ENCODE measurements at places on chromosomes 12 and 14.

GRCh38 chr14:30656190-30656632 lies 34.1 kb downstream of the SCFD1 start:
- DNase-seq, result peak; percentile 29

DNA sequence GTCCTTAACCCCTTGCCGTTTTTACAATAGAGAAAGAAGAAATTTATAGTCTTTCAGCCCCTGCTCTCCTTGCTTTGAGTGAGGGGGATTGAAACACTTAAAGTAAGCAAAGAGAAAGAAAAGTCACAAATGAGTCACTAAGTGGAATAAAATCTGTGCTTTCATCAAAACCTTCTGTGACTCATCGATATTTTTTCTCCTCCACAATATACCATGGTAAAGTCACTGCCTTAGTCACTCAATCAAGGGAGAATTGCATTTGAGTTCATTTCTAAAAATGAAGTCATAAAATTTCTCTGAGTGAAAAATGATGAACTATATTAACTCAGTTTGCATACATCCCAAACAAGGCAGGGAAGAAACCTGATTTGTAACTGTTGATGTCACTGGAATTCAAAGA lies 470.3 kb downstream of the FOXG1 start:
- no peak for DNase-seq

DNA sequence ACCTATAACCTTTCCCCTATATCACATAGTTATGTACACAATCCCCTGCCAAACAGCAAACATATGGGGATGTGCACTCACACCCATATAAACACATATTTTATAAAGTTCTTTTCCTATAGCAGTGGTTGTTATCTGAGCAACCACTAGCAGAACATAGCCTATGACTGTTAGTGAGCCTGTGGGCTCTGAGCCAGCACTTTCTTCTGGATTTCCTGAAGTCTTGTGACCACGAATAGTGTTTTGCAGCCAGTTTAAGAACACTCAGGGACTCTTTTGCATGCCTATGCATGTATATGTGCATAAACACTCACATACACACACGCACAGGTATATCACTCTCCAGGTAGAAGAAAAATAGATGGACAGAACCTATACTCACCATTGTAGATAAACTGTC lies 17.1 kb downstream of the TESPA1 start:
- no peak for DNase-seq

GRCh38 chr14:77249286-77249685 lies 21.7 kb downstream of the NGB start:
- no peak for DNase-seq

- no peak for DNase-seq
Measured at GRCh38 chr12:58341791-58342190, 400.4 kb downstream of the ATP23 start.

DNA sequence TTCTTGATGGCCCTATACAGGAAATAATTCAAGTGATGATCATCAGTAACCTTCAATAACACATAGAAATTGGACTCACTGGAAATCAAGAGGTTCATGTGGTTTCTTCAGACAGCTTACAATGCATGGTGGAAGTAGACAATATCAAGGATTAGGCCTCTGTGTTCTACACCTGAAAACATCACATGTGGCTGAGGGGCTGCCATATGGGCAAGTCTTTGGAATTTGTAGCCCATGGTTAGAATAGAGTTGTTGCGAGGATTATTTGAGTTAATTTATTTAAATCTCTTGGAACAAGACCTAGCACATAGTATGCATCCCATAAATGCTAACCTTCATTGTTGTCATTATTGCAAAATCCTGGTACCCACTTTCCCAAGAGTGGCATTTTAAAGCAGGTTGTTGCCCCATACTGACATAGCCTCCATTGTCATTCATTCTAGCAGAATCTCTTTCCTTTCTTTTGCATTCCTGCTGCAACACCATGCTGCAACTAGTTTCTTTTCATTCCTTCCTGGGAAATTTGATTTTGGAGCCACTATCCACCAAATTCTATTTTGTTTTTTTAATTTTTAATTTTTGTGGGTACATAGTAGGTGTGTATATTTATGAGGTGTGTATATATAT lies 352.7 kb upstream of the NAV3 start:
- DNase-seq, result no peak

DNA sequence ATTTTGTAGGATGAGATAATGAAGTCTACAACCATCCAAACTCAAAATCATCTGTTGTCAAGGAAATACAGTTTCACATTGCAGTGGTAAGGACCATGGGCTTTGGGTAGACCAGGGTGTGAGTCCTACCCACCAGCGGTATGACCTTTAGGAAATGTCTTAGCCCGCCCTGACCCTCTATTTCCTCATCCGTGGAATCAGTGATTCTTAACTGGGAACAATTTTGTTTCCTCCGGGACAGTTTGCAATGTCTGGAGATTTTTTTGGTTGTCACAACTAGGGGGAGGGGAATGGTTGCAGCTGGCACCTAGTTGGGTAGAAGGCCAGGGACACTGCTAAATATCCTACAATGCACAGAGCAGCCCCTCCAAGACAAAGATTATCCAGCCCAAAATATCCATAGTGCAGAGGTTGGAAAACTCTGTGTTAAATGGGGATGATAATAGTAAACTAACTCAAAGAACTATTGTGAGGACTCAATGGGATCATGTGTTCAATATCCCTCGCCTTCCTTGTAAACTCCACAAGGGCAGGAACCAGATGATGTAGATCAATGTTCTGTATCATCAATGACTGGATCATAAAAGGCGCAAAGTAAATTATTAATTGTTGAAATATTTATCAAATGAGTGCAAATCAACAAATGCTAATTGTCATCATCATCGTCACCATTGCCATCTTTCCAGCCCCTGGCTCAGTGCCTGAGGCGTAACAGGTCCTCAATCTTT lies 15.7 kb upstream of the IFT81 start:
- no peak for DNase-seq

GRCh38 chr14:100302616-100303015 lies 3.6 kb downstream of the SLC25A29 start:
- DNase-seq, result no peak

DNA sequence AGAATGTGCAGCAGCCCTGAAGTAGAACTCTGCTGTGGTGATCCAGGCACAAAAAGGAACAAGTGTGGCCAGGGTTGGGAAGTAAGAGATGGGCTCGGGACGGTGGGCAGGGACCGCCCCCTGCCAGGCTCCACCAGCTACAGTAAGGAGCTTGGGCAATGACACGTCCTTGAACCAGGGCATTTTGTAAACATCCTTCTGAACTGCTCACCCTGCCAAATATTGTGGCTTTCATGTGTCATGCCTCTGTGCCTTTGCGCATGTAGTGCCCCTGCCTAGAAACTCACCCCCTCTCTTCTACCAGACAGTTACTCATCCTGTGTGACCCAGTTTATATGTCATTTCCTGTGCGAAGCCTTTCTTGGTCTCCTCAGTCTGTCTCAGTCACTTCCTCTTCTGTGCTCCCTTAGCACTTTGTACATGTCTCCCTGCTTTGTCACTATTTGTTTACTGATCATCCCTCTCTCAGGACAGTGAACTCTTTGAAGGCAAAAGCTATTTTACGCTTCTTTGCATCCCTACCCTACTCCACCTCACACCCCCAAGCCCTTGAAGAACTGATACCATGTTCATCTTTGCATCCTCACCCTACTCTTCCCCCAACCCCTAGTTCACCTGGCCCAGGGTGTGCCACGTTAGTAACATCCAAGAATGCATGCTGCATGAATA lies 108.9 kb upstream of the PLEKHG7 start:
- no peak for DNase-seq

DNA sequence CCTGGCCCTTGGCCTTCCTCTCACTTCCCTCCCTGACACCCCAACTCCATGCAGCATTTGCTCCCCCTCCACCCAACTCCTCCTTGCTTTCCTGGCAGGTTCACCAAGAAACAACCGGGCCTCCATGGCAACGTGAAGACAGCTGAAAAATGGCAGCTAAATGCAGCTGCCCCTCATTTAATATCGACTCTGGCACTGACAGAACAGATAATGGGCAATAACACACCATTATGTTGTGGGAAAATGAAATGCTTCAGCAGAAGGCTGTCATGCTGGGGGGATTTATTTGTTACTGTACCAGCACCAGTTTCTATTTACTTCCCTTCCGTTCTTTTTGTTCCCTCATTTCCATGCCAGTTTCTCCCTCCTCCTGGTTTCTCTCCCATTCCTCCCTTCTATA lies 440.8 kb downstream of the NRXN3 start:
- DNase-seq, result peak; percentile 69

GRCh38 chr12:131452444-131452860 lies 258.4 kb upstream of the SFSWAP start:
- no peak for DNase-seq

DNA sequence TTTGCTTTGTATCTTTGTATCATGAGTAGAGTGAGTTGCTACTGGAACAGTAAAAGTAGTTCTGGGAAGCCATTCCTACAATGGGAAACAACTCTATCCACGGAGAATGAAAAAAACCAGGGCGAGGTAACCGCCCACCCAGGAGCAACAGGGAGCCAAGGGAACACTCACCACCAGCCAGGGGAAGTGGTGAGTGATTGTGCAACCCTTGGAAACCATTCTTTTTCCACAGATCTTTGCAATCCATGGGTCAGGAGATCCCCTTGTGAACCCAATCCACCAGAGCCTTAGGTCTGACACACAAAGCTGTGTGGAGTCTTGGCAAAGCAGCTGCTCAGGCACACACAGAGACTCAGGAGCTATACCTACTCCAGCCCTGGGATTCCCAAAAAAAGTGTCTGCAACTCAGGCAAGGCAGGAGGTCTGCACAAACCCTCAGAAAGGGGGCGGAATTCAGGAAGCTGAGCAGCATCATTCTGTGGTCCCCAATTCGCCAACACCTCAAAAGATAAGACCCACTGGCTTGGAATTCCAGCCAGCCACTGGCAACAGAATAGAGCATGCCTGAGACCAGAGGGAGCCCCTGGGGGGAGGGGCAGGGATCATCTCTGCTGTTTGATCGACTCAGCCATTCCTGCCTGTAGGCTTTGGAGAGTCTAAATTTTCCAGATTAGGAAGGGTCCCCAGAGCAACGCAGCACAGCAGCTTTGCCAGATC lies 52.1 kb upstream of the PPFIA2 start:
- DNase-seq, result no peak

DNA sequence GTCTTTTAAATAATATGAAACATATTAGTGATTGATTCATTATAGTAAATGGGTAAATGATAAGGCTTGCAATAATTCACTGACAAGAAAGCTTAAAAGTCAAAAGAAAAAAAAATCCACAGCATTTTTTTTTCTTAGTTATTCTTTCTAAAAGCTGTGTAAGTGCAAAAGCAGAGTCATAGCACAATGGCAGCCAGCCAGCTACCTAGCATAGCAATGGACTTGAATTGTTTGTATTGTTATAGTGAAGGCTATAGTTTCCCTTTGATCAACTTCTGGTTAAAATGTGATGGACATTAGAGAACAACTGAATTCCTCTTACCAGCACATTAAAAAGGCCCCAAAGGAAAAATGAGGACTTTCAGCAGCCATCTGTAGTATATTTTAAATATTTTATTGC lies 232.1 kb downstream of the NAV3 start:
- no peak for DNase-seq

DNA sequence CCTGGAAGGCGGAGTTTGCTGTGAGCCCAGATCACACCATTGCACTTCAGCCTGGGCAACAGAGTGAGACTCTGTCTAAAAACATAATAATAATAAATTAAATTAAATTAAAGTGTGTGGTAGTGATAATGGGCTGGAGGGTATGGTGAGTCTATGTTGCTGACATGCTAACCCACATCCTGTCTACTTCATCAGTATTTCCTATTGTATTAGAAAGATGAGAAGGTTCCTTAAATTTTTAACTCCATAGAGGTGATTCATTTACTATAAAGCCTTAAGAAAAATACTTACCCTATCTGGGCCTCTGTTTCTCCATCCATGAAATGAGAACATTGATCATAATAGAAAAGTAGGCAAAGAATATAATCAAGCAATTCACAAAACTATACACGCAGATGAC lies 280.5 kb downstream of the FBXL14 start:
- DNase-seq, result no peak

- no peak for DNase-seq
Measured at GRCh38 chr12:102167821-102168604, 29.6 kb downstream of the PMCH start.

DNA sequence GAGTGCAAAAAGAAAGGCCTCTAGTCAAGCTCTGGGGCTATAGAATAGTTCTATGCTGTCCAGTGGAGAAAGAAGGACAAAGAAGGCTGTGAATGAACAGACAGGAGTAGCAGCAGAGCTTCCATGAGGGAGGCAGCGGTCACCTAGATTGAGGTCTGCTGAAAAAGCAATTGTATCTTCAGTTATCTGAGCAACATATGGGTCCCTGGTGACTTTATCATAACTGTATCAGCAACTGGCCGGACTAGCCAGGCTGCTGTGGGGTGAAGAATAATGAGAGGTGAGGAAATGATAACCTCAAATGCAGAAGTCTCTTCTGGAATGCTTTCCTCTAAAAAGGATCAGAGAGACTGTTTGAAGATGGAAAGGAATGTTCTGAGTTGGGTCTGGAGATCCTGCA lies 971.3 kb upstream of the TMEM132C start:
- no peak for DNase-seq

GRCh38 chr12:25496098-25496587 lies 56.9 kb downstream of the LMNTD1 start:
- DNase-seq, result no peak

- no peak for DNase-seq
Measured at GRCh38 chr12:47775100-47775911, 2.3 kb downstream of the SLC48A1 start.

DNA sequence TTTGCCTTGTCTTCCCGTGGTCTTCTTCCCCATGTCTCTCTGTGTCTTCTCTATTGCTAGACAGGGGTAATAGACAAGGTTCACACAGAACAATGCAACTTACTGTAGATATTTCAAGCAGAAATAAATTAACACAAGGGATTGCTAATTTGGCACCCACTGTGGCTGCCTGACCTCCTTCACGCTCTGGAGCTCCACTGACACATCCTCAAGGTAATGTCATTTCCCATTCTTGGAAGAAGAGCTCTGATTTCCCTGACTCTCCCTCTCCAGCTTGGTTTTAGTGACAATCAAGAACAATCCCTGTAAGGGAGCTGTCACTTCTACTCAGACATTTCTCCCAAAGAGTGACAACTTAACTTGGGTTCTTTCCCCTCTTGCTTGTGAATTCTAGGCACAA lies 105.4 kb upstream of the NAP1L1 start:
- no peak for DNase-seq

DNA sequence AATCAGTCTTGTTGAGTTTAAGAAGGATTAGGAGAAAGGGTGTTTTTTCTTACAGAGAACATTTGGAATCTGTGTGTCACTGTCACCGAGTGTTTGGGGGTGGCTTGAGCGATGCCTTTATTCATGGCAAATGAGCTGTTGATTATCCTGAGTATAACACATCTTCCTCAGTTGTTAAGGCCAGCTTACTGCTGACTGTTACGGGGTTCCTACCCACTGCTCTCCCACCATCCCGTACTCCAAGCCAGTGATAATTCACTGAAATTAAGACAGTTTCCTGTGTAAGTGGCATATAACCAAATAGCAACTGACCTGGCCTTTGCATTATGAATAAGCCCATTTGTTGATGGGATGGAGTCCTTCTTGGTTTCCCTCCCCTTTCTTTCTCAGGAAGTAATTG lies 9.5 kb downstream of the ESRRB start:
- no peak for DNase-seq

Measured in NCI-H1092 (cell line).